Left ventricle myocardium superior (tissue), 1 donor: ENCODE measurements at places on chromosomes 3 and 15. TPM values are rescaled to one million over a fixed set of nuclear protein-coding genes. Genes with fewer than 3 reads are reported as not detected.

RAB6B gene
- 51.6 TPM for total RNA-seq

P3H2 gene
- total RNA-seq = 1.2 TPM

CNTN4 gene
- 3.2 TPM for total RNA-seq

GRCh38 chr3:143851331-143852017 is 3.2 kb upstream of the SLC9A9 start:
- DNase-seq = no peak

GRCh38 chr15:62625429-62626033 is 417.0 kb upstream of the TPM1 start:
- no peak for DNase-seq

GRCh38 chr3:108389372-108389771 is 93.0 kb downstream of the HHLA2 start:
- DNase-seq = no peak

GRCh38 chr15:57643826-57644225 is 52.1 kb downstream of the MYZAP start:
- DNase-seq = no peak

- DNase-seq = no peak
Observed at GRCh38 chr15:89404023-89404422, 69.4 kb upstream of the POLG start.

DNA sequence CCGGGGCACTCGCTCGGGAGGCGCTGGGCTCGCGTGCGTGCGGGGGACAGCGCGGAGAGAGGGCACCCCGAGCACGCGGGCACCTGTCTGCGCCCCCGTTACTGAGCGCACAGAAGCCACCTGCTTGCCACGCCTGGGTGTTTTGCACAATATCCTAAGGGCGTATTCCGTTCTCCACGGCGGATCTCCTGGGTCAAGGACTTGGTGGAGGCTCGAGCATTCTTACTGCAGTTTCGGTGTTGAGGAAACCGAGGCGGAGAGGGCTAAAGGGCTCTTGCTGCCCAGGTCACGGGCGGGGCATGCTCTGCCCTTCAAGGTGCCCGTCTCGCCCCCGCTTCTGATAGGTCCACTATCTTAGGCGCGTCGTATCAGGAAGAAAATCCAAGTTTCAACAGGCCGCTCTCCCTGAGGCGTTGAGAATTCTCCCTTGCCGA is 526 bp downstream of the GPD1L start:
- DNase-seq = peak; percentile 71

- no peak for DNase-seq
Observed at GRCh38 chr3:106514431-106514830, 645.6 kb upstream of the CBLB start.

DNA sequence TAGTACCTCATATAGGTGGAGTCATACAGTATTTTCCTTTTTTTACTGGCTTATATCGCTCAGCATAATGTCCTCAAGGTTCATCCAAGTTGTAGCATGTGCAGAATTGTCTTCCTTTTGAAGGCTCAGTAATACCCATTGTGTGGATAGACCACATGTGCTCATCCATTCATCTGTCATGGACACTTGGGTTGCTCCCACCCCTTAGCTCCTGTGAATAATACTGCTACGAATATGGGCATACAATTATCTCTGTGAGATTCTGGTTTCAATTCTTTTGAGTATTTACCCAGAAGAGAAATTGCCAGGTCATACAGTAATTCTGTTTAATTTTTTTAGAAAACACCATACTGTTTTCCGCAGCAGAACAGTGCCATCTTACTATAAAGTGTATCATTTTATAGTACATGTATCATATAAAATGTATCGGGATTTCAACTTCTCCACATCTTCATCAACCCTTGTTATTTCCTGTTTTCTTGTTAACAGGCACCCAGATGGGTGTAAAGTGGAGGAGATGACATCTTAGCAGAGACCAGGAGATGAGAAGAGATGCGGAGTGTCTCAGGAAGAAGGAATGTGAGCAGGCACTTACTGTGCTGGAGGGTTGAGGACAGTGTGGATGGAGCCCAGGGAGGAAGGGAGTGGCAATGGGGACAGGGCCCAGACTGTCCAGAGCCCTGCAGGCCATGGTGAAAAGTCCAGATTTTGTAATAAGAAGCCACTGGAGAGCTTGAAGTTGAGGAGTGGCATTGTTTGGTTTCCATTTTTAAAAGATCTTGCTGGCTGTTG is 27.0 kb upstream of the PRR23E start:
- no peak for DNase-seq

- no peak for DNase-seq
Observed at GRCh38 chr3:158352551-158352950, 218.4 kb upstream of the MLF1 start.

GRCh38 chr15:64813075-64813474 is 12.4 kb downstream of the PIF1 start:
- DNase-seq = peak; percentile 35

- peak; percentile 33 for DNase-seq
Observed at GRCh38 chr3:169218314-169218983, 445.1 kb downstream of the MECOM start.

DNA sequence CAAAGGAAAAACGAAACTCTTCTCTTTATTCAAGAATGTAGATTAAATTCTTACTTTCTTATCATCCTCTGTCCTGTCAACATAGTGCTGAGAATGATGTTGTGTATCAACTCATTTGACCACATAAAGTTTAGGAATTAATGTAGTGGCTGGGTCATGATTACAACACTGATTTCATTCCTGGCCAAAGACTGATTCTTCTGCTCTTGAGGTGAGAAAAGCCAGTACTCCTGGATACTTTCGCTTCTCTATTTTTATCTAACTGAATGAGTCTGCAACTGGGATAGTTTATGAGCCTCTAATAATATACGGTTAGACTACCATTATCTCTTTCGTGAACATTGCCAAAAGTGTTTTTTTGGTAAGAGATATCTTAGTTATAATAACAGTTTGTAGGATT is 173.0 kb downstream of the LPP start:
- no peak for DNase-seq

AGBL1 gene
- not detected for total RNA-seq

DNA sequence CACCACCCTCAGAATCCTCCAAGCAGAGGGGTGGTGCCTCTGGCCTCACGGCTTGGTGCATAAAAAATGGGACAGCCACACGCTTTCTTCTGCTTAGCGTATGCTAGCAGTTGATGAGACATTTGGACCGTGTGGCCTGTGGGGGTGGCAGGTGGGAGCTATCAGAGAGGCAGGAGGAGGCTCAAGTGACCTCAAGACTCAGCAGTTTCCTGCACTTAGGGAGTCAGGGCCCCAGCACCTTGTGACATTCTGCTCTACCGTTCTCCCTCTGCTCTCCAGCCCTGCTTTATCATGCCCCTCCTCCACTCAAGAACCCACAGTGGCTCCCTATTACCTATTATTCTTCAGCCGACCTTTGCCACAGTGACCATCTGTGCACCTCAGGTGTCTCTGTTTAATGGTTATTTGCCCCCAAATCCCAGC is 41.0 kb upstream of the CGNL1 start:
- DNase-seq = no peak

- no peak for DNase-seq
Observed at GRCh38 chr3:54366839-54367238, 244.5 kb downstream of the CACNA2D3 start.

- DNase-seq = no peak
Observed at GRCh38 chr15:80432345-80432702, 28.1 kb downstream of the ARNT2 start.

THAP10 gene
- 4.7 TPM for total RNA-seq

ANKDD1A gene
- 1.3 TPM for total RNA-seq

GRCh38 chr15:83470887-83471286 is 23.7 kb downstream of the SH3GL3 start:
- DNase-seq = no peak
